ENCODE measurements at places on chromosomes 11 and 22.

DNA sequence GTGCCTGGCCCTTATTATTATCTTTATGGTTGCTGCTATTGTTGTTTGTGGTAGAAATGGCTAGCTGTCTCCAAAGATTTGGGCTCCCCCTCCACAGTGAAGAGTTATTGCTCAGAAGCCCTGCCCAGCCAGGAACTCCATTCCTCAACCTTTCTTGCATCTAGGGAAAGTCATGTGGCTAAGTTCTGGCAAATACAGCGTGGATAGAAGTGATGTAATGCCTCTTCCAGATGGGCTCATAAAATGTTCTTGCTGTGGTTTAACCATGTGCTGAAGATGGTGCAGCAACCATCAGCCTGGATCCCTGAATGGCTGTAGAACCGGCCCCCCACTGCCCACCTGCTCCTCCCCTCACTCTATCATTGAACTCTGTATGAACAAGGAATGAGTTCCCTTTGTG lies 203.5 kb upstream of the E2F8 start:
- DNase-seq: no peak

DNA sequence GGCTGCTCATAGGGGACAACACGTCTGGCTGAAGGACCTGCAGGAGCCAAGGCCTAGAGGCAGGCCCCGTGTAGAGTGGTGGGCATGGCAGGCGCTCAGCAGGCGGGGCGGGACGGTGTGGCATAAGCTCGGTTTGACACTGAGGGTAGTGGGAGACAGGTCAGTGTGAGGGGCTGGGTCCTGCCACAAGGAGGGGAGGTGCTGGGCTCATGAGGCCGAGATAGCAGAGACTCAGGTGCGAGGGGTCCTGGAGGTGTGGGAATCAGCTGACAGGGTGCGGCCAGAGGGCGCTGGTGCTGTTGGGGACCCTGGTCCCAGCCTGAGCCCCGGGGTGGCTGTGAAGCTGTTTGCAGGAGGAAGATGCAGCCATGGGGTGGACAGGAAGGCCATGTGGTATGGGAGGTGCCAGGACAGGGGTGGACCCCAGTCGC lies 6.7 kb downstream of the SLC22A12 start:
- DNase-seq: no peak

- DNase-seq: no peak
Observed at GRCh38 chr22:30523646-30524489, 18.4 kb upstream of the SEC14L4 start.

GRCh38 chr11:123261345-123262106 lies 66.5 kb upstream of the CLMP start:
- peak; percentile 64 for DNase-seq

DNA sequence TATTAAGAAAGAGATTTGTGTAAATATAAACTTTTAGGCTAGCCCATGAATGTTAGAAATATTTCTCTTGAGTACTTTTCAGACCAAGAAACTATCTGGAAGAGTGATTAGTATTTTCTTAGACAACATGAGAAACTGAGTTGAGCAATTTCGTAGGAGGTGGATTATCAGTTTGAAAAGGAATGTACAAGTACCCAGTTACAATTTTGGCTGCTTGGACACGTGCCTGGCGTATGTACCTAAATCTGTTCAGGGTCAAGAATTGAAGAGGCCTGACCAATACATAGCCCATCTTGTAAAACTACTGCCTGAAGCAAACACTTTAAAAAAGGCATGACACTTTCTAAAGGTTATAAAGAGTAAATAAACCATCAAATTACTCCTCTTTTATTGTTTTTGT lies 71.1 kb downstream of the CCDC73 start:
- DNase-seq: no peak

DNA sequence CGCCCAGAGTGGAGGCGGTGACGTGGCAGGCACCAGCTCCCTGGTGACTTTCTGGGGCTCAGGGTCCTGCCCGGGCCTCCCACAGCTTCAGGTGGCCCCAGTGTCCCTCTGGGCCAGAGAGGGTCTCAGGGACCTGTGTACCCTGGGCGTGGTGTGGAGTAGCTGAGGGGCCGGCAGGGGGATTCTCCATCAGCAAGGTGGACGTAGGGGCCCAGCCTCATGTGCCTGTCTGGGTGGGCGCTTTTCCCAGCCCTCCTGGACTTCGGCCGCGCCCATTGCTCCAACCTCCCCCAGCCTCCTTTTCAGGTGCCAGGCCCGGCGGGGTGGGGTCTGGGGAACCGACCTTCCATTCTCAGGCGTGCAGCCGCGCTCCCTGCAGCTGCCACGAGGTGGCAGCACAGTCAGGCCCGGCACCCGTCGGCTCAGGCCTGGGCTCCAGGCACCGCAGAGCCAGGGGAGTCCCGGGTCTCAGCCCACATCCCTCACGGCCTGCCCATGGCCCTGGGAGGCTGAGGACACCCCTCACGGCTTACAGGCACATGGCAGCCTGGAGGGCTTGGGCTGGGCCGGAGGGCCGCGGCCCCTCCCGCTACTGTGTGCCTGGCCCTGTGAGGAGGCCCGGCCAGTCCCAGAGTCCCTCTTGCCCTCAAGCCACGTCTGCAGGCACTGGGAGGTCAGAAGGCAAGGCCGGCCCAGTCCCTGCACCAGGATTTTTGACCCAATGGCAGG lies 19.9 kb upstream of the MUC5B start:
- DNase-seq: peak; percentile 14

DNA sequence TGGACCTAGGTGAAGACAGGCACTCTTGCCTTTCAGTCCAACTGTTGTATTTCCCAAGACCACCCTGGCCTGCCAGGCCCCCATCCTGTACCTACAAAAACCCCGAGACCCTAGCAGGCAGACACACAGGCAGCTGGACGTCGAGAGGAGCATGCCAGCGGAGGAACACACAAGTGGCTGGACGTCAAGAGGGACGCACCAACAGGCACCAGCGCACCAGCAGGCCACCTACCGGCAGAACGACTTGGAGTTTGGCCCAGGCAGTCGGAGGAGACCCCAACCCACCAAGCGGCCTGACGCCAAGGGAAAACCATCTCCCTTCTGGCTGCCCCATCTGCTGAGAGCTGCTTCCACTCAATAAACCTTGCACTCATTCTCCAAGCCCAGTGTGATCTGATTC lies 1883.4 kb upstream of the RAG2 start:
- DNase-seq: no peak

- DNase-seq: no peak
Observed at GRCh38 chr11:16839821-16840220, 101.4 kb downstream of the C11orf58 start.

DNA sequence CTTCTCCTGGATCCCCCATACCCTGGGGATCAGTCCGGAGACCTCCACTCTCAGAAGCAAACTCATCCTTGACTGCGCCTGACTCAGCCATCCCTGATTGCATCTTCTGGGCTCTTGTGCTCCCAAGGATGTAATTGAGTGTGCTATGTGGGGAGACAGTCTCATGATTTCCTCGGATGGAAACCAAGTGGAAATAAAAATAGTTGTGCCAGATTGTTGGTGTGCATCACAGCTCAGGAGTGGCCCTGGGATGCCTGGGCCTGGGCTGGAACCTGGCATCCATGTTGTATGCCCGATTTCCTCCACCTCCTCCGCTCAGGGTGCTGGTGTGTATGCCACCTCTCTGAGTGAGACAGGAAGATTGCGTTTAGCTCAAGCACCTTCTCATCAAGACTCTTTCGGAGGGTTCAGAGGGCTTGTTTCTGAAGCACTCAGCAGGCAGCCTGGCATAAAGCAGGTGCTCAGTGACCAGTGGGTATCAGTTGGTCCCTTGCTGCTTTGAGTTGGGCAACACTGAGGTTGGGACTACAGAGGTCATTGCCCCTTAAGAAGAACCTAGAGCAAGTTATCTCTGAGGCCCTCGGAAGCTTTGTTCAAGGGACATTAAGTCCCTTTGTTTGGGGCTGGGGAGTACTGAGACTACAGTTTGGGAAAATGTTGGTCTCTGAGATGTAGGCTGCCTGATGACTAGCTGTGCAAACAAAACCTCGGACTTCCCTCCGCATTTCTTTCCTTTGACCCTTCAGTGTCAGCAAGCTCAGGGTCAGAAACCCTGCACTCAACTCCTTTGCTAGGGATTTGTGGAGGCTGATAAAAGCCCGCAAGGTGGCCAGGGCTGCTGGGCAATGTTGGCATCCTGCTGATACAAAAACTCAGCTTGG lies 24.8 kb upstream of the MICAL2 start:
- no peak for DNase-seq

GRCh38 chr11:10898003-10898762 lies 40.3 kb upstream of the ZBED5 start:
- DNase-seq: no peak

DNA sequence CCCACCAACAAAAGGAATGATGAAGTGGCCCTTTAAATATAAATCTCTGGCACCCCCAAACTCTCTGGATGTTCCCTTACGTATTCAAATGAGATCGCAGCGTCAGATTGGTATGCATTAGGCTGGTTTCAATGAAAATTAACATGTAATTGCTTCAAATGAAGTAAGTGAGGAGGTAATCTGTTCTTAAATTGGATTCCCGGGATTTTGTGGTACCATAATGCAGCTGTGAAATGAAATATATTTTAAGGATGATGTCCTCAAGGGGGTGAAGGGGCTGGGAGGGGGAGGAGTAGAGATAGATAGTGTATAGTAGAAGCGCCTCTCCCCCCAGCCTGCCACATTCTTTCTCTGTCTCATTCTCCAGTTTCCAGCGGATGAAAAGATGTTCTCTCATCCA lies 748.2 kb downstream of the NTM start:
- DNase-seq: no peak

DNA sequence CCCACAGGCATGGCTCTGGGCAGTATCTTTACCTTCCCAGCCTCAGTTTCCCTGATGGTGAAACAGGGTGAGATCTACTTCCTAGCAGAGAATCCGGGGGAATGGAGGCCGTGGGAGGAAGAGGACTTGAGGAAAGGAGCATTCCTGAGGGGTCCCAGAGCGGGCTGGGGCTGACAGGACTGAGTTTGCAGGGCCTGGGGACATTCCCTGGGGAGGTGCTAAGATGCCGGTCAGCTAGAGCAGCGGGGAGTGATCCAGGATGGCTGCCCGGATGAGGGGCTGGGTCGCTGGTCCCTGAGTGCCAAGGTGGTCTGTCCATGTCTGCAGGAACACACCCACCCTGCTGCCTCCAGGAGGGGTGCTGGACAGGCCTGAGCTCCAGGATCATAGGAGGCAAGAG lies 8.3 kb upstream of the RTN4R start:
- DNase-seq: no peak

- no peak for DNase-seq
Observed at GRCh38 chr22:36577019-36577418, 48.1 kb upstream of the EIF3D start.

DNA sequence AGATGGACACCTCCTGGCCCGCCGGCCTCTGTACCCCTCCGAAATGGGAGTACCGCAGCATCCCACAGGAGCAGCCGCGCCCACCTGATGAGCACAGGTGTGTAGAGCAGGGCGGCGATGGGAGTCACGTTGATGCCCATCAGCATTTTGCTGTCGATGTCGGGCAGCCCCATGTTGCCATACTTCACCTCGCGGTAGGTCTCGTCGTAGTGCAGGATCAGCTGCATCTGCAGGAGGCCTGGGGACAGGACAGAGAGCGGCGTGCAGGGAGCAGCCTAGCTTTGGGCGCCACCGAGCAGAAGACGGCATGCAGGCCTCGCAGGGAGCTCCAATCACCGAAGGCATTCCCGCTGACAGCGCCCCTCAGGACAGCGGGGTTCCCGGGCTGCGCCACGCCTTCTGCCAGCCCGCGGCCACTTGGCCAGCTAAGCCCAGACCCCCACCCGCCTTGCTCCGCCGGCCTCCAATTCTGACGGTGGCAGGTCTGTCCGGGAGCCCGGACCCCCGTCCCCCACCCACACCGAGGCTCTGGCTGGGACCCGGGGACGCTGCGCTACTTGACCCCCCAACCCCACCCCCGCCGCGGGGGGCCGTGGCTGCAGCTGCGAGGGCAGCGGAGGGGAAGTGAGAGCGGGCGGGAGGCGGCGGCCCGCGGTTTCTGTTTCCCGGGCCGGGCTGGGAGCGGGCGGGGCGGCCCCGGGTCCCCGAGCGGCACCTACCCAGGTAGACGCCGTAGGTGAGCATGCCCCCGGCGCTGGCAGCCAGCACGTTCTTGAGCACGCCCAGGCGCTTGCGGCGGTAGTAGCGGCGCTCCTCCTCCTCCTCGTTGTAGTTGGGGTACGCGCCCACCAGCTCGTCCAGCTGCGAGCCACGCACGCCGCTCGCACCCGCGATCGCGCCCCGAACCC lies 705 bp downstream of the UNC93B1 start:
- DNase-seq: no peak

- DNase-seq: no peak
Observed at GRCh38 chr11:75482931-75483469, 42.7 kb downstream of the GDPD5 start.

DNA sequence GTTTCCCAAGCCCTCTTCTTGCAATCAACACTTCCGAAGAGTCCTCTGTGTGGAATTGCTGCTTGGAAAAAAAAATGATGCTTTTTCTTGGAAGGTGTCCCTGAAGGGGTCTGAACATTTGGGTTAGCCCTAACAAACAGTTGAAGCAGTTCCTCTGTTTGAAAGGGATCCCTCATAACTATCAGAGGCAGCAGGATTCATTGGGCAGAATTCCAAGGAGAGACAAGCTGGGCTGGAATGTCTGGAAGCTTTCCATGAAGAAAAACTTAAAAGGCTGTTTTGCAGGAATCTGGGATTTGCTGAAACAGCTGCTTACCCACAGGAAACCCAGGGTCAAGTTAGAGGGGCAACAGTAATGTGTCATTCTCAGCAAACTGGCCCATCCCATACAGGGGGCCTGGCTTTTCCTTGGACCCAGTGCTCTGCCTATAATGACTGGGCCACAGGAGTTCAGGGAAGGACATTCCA lies 3.1 kb downstream of the CSNK2A3 start:
- no peak for DNase-seq

GRCh38 chr11:117090111-117090706 lies 8.0 kb downstream of the SIK3 start:
- no peak for DNase-seq

DNA sequence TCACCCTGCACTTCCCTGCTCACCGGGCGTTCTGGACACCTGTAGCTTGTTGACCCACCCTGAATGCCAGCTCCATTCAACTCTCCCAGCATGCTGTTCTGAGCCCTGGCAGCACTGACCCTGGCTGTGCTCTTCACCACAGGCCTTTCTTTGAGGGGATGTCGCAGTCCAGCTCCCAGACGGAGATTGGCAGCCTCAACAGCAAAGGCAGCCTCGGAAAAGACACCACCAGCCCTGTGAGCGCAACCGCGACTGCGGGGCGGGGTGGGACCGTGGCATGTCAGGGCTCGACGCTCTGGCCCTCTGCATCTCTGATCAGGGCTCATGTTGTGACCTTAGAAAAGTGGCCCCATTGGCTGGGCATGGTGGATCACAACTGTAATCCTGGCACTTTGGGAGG lies 47.4 kb upstream of the RAB1B start:
- DNase-seq: no peak

DNA sequence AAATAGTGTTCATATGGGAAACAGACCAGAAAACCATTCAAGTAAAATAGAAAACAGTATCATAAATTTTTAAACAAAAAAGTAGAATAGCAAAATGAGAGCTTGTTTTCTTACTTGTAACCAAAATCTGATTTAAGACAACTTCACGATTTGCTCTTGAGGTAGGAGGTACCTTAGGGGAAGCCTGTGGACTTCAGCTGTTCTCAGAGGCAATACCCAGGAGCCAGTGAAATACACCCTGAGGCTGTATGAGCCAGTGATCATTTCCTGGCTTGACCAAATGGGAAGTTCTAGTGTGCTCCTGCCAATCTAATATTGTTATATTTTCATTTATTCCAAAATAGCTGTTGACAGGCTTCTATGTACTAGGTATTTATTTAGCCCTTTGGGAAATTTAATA lies 104.8 kb downstream of the ARHGAP42 start:
- no peak for DNase-seq

Data from uterus (tissue), 4 donors.